NCI-H1694 (cell line): ENCODE measurements at places on chromosomes 6 and 20.

GRCh38 chr20:41232973-41233926 is 84.3 kb downstream of the ZHX3 start:
- DNase-seq = no peak

DNA sequence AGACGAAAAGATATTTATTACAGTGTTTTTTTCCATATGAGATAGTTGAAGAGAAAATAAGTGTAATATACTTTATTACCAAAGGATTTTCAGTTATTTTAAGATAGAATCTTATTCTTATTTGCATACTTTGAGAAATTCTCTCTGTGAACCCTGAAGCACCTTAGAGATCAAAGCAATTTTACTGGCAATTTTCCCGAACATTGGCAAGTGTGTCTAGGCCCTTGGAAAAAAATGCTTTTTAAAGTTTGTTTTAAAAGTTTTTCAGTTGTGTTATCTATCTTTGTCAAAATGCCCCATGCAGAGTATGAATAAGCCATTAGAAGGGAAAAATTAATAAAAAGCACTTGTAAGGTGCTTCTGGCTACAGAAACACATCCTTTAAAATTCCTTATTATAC is 276.8 kb upstream of the HSF2 start:
- no peak for DNase-seq

DNA sequence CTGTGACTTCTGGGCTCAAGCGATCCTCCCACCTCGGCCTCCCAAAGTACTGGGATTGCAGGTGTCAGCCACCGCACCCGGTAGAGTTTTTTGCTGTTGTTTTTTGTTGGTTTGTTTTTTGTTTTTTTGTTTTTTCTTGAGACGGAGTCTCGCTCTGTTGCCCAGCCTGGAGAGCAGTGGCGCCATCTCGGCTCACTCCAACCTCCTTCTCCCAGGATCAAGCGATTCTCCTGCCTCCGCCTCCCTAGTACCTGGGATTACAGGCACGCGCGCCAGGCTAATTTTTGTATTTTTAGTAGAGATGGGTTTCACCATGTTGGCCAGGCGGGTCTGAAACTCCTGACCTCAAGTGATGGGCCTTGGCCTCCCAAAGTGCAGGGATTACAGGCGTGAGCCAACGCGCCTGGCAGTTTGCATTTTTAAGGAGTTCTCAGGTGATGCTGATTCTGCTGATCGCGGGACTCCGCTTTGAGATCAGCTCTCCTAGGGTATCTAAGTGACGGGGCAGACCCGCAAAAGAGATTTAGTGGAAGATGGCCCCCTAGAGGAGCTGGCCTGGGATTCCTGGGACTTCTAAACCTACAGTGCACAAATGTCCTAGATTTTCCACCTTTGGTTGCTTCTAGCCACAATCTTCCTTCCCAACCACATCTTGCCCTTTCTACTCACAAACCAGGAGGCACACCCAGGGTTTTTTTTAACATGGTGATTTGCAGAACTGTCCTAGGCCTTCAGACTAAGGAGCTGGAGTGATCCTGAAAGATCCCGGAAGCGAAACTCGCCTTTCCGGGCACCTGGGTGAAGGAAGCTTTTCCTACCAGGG is 45.2 kb downstream of the DPPA5 start:
- no peak for DNase-seq

DNA sequence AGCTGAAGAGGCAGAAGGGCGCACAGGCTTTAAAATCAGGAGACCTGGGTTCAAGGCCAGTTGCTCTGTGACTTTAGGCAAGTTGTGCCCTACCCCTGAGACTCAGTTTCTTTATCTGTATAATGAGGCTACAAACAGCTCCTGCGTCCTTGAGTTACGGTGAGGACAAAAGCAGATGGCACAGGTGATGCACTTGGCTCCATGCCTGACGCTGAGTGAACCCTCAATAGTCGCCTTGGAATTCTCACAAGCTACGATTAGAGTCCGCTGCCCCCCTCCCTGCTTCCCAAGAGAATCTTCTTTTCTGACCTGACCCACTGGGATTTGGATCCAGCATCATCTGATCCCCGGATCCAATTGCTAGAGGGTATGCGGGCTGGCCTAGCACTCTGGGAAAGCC is 6.4 kb downstream of the KCNG1 start:
- DNase-seq = no peak

- DNase-seq = peak; percentile 46
These were observed 46.7 kb downstream of the NOX3 start for GRCh38 chr6:155408981-155409380.

DNA sequence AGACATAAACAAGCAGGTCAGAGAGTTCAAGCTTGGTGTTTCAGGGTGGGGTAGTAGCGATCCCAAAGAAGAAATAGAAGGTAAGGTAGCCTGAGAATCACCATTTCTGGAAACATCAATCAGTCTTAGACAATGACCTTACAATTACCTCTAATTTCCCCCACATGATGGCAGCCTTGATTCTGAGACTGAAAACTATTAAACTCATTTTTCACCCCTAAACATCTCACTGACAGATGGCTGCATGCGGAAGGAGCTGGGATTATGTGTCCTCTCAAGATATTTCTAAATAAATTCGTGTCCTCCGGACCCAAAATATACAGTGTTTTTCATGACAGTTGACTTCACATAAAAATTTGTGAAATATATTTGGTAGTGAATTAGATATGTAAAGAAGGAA is 61.0 kb downstream of the KIF6 start:
- no peak for DNase-seq

- DNase-seq = no peak
These were observed 526.8 kb downstream of the CD83 start for GRCh38 chr6:14644381-14644780.

DNA sequence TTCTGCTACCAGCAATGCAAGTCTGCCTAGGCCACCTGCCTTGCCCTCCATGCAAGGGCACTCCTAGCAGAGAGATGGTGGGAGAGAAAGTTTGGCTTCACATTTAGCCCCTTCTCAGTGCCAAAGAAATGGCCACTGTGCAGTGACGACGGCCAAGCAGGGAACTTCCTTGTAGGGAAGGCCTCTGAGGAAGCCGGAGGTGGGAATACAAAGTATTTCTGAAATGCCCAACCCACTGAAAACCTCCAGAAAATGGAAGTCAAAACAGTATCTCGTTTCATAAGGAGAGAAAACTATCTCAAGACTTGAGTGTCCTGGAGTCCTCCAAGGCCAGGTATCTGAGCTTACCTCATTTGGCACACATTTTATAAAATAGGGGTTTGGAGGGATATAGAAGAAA is 42.7 kb downstream of the JAG1 start:
- no peak for DNase-seq

GRCh38 chr6:36544228-36544627 is 3.1 kb downstream of the STK38 start:
- DNase-seq = no peak

GRCh38 chr6:166866839-166867637 is 89.3 kb downstream of the RNASET2 start:
- DNase-seq = no peak

GRCh38 chr6:139050770-139051313 is 22.3 kb downstream of the ABRACL start:
- DNase-seq = no peak

DNA sequence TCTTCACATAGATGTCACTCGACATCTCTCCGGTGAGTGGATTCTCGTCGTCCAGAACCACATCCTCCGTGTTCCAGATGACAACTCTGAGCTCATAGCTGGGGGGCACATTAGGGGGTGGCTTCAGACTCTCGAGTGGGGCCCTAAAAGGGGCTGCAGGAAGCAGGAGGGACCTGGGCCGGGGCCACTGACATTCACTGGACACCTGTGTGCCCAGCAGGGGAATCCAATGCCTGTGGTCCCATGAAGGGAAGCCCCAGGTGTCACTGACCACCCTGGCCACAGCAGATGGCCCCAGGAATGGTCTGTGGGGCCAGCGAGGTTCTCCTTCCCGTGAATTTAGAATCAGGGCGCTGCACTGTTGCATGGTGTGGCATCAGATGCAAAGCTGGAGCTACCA is 18.7 kb downstream of the ERGIC3 start:
- DNase-seq = no peak

GRCh38 chr6:81067057-81067456 is 685.4 kb downstream of the TENT5A start:
- no peak for DNase-seq

GRCh38 chr20:48406912-48407340 is 420.9 kb downstream of the PREX1 start:
- no peak for DNase-seq

- no peak for DNase-seq
These were observed 26.6 kb upstream of the NPBWR2 start for GRCh38 chr20:64133951-64134407.

- no peak for DNase-seq
These were observed at the start of gene ADAM33 for GRCh38 chr20:3681931-3682781. ADAM33 (minus strand) TSS chr20:3682010; CDS start chr20:3682004, 6 bp downstream.

DNA sequence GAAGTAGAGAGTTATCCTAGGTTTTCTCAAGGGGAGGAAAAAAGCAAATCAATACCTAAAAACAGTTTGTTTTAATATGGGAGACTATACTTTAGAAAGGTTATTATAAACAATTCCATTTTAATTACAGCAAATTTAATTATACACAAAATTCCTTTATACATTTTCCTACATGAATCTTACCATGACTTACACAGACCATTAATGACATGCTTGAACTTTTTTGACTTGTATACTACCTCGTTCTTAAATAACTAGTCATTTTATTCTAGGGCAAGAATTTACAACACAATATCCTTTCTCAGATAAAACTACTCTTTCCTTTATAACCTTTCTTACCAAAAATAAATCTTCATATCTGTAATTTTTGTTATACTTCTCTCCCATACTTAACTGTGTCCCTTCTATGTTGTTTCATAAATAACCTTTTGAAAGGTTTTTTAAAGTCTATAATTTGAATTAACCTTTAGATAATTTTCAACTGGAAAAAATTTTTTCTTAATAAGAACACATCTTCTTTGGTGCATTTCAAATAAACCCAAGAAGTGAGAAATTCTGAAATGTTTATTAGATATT is 729.4 kb downstream of the TENT5A start:
- no peak for DNase-seq

DNA sequence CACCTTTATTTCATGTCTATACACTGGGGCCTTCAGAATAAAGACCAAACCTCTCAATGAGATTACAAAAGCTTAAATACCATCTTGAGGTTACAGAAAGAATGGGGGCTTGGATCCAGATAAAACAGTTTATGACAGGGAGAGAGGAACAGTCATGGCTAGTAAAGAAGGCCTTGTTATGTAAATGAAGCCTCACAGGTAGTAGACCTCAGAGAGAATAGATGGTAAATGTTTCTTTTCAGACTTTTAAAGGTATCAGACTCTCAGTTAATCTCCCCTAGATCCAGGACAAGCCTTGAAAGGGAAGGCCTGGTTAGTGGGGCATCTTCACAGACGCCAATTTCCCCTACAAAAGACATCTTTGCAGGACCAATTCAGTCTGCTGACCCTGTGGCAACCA is 1325.6 kb downstream of the HACE1 start:
- DNase-seq = no peak

DNA sequence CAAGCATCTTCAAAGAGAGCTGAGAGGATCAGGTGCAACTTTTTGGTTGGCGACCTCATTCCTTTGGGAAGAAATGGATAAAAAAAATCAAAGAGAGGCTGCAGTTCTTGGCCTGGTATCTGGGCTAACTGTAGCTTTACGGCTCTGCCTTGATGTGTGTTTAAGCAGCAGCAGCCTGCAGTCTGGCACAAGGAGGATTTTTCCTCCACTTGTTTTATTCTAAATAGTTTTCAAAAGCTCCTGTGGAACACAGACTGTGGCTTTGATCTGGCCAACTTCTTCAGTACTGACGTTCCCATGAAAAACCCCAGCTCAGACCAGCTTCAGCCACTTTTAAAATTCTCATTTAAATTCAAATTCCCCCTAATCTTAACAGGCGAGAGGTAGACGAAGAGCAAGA is 137.3 kb downstream of the HDGFL1 start:
- no peak for DNase-seq

DNA sequence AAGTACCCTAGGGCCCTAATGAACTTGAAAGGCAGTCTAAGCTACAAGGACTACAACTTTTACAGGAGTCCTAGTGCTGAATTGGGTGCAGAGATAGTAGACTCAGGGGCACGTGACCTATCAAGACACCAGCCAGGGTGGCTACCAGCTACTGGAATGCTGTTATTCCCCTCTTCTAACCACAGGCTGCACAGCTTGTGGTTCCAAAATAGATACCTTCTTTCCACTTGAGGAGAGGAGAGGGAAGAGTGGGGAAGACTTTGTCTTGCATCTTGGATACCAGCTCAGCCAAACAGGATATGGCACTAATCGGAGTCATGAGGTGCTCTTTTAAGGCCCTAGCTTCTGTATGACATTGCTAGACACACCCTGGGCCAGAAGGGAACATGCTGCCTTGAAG is 60.0 kb upstream of the MTRF1L start:
- no peak for DNase-seq

GRCh38 chr6:141123497-141123896 is 1009.2 kb upstream of the GJE1 start:
- no peak for DNase-seq

- DNase-seq = no peak
These were observed 126.8 kb downstream of the MTHFD1L start for GRCh38 chr6:150992262-150992661.

GRCh38 chr6:18165751-18166150 is 10.5 kb downstream of the KDM1B start:
- DNase-seq = no peak

DNA sequence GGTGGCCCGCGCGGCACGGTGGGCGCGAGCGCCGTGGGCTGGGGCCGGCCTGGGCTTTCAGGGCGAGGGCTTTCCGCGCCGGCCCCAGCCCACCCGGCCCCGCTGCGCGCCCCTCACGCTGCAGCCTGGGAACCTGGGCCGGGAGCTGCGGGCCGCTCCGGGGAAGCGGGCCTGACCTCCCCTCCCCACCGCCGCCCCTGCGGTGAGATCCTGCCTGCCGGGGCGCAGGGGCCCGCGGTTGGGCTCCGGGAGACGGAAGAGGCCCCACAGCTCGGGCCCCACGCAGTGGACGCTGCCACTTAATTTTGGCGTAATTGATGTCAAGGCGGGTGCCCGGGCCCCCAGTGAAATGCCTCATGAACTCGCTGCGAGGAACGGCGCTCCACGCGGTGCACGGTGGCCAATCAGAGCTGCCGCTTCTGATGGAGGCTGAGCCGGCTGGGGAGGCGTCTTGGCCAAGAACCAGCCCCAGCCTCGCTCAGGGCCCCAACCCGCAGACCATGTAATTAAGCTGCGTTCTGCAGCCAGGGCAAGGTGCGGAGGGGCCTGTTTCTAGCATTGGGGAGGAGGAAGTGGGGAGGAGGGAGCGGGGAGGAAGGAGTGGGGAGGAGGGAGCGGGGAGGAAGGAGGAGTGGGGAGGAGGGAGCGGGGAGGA is 96.1 kb upstream of the BHLHE23 start:
- peak; percentile 7 for DNase-seq

- no peak for DNase-seq
These were observed 129.1 kb downstream of the SYCP2 start for GRCh38 chr20:59804347-59804746.

GRCh38 chr20:49400410-49400809 is 82.1 kb downstream of the KCNB1 start:
- DNase-seq = no peak

- DNase-seq = no peak
These were observed 75.4 kb downstream of the ANKEF1 start for GRCh38 chr20:10110151-10110550.
